Activated CD4-positive, alpha-beta memory T cell treated with anti-CD3 and anti-CD28 coated beads, Interleukin-2, amount 10 ng/mL, durations not matched to agents 7 days and 5 days (primary cell): ENCODE measurements at places on chromosomes 12 and 14.

DNA sequence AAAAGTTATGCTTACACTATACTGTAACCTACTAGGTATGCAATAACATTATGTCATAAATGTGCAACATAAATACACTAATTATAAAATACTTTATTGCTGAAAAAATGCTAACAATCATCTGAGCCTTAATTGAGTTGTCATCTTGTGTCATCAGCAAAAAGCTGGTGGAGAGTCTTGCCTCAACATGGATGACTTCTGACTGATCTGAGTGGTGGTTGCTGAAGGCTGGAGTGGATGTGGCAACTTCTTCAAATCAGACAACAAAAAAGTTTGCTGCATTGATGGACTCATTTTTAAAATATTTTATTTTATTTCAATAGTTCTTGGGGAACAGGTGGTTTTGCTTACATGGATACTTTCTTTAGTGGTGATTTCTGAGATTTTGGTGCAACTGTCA lies 93.9 kb upstream of the AMN1 start:
- no peak for DNase-seq

DNA sequence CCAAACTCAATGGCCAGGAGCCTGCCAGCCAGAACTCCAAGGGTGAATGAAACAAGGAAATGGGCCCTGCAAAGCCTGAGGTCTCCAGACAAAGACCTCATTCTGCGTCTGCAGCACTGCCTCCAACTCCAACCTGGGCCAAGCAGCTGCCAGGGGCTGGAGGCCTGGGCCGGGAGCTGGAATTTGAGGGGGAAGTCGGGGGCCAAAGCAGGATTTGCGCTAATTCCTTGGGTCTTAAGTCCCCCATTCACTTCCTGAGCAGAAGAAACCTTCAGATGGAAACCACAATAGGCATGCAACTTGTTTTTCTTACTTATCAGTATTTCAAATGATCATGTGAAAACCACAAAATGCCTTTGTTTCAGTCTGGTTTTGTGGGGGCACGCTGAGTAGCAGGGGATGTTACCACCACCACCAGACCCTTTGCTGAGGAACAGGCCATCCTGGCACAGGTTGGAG lies 23.0 kb upstream of the TC2N start:
- no peak for DNase-seq

GRCh38 chr12:129870796-129871195 lies 33.0 kb downstream of the TMEM132D start:
- DNase-seq, result no peak

DNA sequence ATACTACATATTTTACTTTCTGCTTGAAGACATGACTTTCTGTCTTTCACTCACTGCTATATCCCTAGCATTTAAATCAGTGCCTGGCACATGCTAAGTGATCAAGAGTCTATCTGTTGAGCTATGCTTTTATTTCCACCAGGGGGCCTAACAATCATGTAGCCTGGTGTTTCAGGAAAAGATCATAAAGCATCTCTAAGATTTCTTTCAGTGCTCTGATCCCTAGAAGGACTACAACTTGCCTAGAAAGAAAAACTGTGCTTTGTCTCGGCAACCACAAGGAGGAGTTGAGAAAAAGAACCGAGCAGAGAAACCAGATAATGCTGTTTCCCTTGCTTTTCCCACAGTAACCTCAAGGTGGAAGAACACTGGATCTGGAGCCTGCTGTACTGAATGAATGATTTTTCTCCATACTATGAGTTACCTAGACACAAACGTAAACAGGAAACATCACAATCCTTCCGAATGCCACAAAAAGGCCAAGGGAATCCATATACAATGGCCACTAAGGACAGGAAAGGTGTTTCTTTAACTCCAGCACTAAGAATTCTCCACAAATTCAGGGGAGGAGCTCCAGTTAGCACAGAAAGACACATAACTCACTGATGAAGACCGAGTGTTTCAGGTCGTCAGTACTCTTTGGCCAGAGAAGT lies 1.2 kb downstream of the CRY1 start:
- DNase-seq, result peak; percentile 22

DNA sequence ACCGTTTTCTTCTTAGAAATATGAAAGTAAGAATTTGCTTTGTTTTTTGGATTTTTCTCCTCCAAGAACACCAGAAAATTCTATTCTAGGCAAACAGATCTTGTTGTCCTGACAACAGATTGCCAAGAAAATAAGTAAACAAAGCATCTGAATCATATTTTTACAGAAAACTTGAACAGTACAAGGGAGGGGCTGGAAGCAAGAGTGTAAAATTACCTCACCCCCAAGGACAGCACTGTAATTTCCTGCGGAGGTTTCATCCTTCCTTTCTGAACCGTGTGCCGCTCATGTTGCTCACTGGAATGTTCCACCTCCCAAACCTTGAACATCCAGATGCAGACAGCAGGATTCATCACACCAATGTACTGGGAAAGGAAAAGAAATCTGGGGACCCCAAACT lies 5.4 kb upstream of the CAMKK2 start:
- DNase-seq, result no peak

- DNase-seq, result no peak
Observed at GRCh38 chr14:69792887-69793421, 4.1 kb downstream of the SLC10A1 start.
